NCI-H2081 treated with DMSO at 0.1 percent for 48 hours (cell line): ENCODE measurements at places on chromosomes 2 and 18.

DNA sequence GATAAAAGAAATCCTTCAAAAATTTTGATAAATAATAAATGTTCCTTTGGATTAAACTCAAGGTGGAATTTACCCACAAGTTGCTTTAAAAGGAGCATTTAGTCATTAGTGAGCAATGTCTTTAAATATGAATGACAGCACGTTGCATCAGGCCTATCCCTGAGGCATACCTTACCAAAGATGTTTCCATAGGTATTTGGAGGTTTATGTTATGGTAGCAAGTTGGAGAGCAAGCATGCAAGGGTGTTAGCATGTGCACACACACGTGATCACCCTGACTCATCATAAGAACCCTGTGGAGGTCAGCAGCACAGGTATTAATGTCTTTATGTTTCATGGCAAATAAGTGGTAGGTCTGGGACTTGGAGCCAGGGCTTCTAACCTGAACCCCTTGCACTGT lies 159.9 kb downstream of the ACTR3 start:
- no peak for DNase-seq

- no peak for DNase-seq
Measured at GRCh38 chr18:9771261-9771976, 63.3 kb downstream of the RAB31 start.

DNA sequence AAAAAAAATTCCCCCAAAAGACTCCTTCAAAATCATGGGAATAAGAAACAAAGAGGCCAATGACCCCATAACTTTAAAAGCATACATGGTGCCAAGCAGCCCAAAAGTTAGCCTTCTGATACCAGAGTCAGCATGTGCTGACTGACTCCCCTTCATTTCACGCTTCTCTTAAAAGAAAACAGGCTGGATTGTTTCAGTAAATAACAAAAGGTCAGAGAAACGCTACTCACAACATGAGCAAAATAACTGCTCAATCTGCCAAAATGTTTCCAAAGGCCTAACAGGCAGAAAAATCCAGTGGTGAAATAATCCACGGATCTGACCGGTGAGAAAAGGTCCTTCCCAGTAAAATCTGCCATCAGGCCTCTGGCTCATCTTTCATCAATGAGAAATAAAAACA lies 71.6 kb downstream of the BCL2 start:
- no peak for DNase-seq

- DNase-seq = peak; percentile 9
Measured at GRCh38 chr2:124027182-124027581, 2.1 kb downstream of the CNTNAP5 start.

DNA sequence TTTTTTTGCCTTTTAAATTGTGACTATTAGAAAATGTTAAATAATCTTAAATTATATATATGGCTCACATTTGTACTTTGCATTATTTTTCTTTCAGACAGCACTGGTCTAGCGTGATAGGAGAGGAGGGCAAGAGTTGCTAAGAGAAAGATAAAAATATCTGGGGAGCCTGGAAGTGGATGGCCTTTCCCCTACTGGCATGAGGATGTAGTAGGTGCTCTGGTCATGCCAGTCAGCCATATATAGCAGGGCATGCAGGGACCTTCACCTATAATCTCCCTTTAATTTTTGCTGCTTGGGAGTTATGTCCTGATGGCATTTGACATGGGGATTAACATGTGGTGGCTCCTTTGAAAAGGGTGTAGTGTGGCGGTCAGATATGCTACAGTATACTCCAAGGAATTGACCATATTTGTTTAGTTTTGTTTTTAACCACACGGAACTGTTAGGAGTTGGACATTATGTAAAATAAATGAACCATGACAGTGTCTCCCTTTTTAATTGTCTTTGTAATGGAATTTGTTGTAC lies 144.7 kb downstream of the BABAM2 start:
- no peak for DNase-seq

DNA sequence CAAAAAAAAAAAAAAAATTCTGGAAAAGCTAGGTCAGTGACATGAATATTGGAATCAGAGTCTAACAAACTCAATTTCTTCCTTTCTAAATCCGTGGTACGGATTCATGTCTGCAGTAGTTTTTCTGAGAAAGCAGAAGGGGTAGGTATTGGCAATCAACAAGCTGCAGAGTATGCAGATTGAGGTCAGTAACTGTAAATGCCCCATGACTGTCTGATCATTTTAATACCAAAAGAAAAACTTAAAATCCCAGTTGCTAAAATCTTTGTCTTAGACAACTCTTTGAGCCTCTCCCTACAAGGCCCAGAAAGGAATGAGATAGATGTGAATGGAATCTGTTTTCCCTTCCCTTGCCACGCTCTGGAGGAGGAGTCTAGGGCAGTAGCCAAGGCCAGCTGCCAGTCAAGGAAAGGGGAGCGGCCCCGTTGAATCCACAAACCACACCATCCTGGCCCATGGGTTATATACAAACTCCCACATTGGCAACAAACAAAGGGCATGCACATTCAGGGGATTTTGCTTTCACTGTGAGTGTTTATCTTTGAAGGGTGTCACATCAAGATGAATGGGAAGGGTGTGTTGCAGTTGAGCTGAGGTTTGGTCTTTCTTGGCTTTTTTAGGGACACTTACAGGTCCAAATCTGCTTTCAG lies 6.1 kb upstream of the CASP8 start:
- DNase-seq = no peak

DNA sequence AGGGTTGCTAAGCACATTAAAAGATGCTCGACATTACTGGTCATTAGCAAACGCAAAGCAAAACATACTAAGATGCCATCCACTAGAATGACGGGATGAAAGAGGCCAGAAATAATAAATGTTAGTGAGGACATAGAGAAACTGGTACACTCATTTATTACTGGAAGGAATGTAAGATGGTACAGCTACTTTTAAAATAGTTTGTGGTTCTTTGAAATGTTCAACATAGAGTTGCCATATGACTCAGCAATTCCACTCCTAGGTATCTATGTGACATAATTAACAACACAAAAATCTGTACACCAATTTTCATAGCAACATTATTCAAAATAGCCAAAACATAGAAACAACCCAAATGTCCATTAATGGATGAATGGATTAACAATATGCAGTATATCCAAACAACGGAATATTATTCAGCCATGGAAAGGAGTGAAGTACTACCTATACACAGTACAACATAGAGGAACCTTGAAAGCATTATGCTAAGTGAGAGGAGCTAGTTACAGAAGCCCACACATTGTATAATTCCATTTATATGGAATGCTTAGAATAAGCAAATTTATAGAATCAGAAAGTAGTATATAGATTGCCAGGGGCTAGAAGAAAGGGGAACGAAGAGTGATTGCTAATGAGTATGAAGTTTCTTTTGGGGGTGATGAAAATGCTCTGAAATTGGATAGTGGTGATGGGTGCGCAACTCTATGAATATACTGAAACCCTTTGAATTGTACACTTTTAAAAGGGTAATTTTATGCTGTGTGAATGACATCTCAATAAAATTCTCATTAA lies 61.9 kb upstream of the IL1R1 start:
- DNase-seq = no peak

GRCh38 chr2:105763076-105763475 lies 18.4 kb downstream of the NCK2 start:
- no peak for DNase-seq

- DNase-seq = no peak
Measured at GRCh38 chr2:214379227-214379626, 31.6 kb upstream of the VWC2L start.

GRCh38 chr2:11573418-11574175 lies 39.8 kb downstream of the GREB1 start:
- no peak for DNase-seq

- DNase-seq = no peak
Measured at GRCh38 chr2:133365117-133365516, 203.1 kb downstream of the NCKAP5 start.

DNA sequence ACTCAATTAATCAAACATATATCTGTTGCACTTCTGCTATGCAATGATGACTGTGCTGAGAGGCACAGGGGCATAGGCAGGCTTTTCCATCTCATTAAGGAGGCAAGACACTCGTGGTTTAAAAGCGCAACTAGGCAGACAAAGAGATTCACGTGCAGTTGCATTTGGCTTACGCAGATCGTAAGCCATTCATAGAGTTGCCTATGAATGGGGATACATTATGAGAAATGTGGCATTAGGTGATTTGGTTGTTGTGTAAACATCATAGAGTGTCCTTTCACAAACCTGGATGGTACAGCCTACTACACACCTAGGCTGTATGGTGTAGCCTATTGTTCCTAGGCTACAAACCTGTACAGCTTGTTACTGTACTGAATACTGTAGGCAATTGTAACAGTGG lies 284.7 kb downstream of the DCC start:
- DNase-seq = no peak

GRCh38 chr2:47339745-47340541 lies 63.0 kb upstream of the MSH2 start:
- DNase-seq = no peak

GRCh38 chr2:28901841-28902240 lies 7.4 kb downstream of the WDR43 start:
- DNase-seq = no peak

- no peak for DNase-seq
Measured at GRCh38 chr2:235263205-235264120, 230.4 kb upstream of the AGAP1 start.

- DNase-seq = no peak
Measured at GRCh38 chr2:20691076-20691734, 24.3 kb downstream of the GDF7 start.

DNA sequence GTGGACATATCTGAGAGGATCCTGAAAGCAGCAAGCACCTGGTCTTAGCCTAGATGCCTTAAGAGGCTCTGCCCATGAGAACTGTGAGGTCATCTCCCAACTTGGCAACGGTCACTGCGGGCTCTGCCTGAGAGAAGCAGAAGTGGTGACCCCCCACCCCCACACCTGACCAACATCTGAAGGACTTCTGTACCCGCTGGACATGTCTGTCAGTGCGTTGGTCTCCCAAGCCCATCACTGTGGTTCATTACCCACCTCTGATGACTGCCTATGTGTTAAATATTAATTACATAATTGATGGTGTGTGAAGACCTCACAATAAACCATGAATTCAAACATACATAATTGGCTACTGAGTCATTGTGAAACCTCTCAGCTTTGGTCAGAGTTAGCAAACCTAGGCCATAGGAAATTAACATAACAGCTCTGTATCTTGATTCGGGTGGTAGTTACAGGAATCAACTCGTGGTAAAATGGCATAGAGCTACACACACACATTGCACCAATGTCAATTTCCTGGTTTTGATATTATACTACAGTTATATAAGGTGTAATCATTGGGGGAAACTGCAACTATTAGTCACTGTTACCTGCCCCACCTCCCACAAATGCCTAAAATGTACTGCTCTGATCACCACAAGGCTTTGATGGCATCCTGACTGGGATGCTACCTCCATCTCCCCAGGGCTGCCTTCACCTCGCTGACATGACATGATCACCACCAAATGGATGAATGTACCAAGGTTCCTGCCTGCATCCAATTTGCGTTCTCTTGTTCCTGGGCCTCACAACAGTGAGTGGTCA lies 4.3 kb upstream of the GALNT1 start:
- DNase-seq = no peak

- DNase-seq = no peak
Measured at GRCh38 chr2:205903549-205904129, 182.3 kb downstream of the INO80D start.

- DNase-seq = no peak
Measured at GRCh38 chr18:47545613-47546012, 294.2 kb upstream of the SKOR2 start.

DNA sequence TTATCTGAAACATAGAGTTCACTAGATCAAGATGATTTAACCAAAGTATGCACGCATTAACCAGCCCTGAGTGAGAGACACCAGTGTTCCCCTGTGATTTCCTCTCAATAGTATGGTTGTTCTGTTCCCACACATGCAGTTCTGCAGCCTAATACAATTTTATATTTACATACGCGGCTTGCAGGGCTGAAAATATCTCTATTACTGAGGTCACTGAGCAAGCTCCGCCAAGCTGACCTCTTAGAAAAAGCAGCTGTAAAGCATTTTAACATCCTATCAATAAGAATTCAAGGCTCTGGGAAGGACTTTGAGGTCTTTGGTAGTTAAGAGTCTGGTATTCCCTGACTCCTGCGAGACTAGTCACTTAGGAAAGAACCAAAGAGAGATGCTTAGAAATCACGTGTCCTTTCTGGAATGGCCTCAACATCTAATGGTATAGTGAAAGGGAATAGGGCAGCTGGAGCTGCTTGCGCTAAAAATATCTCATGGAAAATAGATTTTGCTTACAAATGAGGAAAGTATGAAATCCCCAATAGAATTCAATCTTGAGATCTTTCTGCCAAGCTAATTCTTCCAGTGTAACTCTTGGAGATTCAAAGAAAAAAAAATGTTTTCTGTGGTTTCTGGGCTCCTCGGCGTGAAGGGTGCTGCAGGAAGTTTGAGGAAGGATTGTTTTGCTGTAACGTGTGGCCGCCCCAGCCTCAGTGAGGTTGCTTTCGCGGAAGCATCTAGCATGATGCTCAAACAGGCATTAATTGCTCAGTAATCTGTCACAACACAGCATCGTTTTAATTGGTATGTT lies 59.2 kb downstream of the DOCK10 start:
- peak; percentile 36 for DNase-seq

DNA sequence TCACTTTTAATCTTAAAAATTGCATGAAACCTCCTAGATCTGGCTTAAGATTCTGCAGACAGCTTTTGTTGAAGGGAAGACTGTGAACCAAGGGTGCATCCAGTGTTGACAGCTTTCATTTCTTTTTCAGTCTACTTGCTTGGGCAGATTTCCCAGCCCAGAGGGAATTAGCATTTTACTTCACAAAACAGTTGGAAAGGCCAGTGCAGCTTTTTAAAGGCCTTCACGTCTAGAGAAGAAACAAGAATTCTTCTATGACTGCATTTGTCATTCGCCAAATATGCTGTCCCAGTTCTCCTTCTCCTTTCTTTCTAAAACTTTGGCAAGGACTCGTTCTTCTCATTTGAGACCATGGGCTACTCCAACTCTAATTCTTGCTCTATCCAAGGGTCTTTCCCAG lies 17.4 kb downstream of the NTSR2 start:
- DNase-seq = no peak

GRCh38 chr2:148642891-148643416 lies 1.6 kb upstream of the EPC2 start:
- no peak for DNase-seq

GRCh38 chr2:96864343-96865091 lies 5.4 kb downstream of the SEMA4C start:
- no peak for DNase-seq

DNA sequence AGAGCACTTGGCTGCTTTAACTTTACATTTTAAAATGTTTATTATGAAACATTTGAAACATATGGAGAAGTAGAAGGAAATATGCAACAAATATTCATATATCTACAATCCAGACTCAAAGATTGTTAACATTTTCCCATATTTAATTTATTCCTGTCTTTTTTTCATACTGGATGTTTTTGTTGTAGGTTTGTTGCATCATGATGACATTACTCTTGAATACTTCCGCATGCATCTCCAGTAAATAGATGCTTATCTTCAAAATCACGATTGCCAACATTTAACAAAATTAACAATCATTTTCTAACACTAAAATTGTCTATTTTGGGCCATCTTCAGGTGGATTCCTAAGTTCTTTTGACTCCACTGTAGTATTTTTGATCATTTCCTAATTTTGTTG lies 21.1 kb upstream of the IL18RAP start:
- no peak for DNase-seq
